ENCODE measurements at places on chromosomes 13 and 19.
A peak's percentile ranks its signal among the peaks of the same experiment; 100 is the strongest.

- no peak for DNase-seq
These were observed 7.2 kb downstream of the ERFL start for GRCh38 chr19:41920882-41921576.

DNA sequence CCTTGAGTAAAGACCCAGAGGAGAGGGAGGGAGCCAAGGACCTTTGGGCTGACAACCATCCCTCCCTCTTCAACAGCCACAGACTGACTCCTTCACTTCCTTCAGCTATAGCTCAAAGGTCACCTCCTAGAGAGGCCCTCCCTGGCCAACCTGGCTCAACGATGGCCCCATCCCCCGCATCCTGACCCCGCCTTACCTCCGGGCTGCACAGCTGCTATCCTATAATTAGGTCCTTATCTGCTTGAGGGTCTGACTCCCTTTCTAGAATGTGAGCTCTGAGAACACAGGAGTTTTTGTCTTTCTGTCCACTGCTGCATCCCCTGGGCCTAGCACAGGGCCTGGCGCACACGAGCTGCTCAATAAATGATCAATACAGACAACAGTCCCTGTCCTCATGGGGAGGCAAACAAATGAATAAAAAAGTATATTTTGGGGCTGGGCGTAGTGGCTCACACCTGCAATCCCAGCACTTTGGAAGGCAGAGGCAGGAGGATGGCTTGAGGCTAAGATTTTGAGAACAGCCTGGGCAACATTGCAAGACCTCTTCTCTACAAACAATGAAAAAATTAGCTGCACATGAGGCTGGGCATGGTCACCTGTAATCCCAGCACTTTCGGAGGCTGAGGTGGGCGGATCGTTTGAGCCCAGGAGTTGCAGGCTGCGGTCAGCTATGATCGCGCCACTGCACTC, 6.6 kb upstream of the LGALS4 start:
- DNase-seq = no peak

DNA sequence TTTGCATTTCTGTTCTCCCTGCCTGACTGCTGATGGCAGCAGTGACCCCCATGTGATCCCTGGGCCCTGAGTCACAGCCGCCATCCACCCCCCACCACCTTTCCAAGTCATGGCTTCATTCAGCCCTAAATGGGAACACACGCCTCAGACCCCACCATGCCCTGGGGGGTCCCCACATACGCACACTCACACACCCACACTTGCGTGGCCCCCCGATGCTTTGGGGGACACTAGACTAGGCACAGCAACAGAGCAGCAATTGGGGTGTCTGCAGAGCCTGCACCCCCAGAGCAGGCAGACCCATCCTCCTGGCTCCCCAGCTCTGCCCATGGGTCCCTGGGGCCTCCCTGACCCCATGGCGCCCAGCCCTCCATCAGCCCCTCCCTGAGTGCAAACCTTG, 5.5 kb upstream of the ISYNA1 start:
- DNase-seq = no peak

GRCh38 chr19:34201133-34201532, 28.8 kb downstream of the LSM14A start:
- no peak for DNase-seq

GRCh38 chr13:65836066-65836465, 1394.1 kb downstream of the PCDH9 start:
- DNase-seq = no peak

- no peak for DNase-seq
These were observed 72.4 kb upstream of the USPL1 start for GRCh38 chr13:30545320-30545719.

DNA sequence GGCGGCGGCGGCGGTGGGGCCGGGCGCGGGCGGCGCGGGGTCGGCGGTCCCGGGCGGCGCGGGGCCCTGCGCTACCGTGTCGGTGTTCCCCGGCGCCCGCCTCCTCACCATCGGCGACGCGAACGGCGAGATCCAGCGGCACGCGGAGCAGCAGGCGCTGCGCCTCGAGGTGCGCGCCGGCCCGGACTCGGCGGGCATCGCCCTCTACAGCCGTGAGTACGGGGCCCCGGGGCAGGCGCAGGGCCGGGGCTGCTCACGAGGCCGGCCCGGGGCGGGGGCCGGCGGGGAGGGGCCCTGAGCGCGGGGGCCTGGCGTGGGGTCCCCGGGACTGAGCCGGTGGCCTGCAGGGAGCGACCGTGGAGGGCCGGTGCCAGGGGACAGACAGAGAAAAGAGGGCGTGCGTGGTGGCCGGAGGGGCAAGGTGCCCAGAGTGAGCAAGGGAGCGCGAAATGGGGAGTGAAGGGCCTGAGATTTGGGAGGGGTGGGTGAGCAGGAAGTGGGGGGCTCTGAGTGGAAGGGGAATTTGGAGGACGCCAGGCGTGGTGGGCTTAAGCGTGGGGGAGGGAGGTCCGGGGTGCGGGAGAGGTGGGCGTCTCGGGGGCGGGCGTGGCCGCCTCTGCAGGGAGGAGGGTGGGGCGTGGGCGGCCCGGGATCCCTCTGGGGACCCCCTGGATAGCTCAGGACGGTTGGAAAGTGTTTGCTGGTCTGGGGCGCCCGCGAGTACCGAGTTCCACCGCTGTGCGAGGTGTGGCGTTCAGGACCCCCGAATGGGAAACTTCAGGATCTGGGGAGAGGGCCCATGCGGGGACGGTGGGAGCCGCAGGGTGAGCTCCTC, 575 bp downstream of the CARM1 start:
- no peak for DNase-seq

GRCh38 chr19:3216874-3217273, 7.6 kb upstream of the CELF5 start:
- DNase-seq = no peak

GRCh38 chr19:51422053-51422448, 4.6 kb upstream of the SIGLEC10 start:
- peak; percentile 70 for DNase-seq

DNA sequence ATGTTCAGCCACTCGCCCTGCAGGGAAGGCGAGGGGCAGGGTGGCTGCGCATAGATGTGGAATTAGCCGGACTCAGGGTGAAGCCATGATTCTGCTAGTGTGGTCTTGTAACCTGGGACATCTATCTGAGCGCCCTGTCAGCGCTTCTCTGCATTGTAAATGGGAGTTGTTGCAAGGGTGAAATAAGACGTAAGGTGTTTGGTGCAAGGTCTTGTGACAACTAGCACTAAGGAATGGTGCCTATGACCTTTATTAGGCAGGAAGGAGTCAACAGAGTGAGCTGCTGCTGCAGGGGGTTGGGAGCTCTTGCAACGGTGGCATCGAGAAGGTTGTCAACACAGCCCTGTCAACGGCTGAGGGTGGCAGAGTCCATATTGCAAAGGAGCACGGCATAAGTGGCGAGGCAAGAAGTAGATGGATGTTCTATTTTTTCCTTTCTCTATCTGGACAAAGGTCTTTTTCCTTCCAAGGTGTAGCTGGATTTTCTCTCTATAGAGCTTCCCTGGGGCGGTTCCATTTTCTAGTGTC, 49.3 kb downstream of the IRS2 start:
- DNase-seq = no peak

- peak; percentile 41 for DNase-seq
These were observed 52.8 kb downstream of the THSD1 start for GRCh38 chr13:52353193-52353592.

GRCh38 chr19:40035996-40036395, 20.0 kb downstream of the ZNF780B start:
- DNase-seq = peak; percentile 6

DNA sequence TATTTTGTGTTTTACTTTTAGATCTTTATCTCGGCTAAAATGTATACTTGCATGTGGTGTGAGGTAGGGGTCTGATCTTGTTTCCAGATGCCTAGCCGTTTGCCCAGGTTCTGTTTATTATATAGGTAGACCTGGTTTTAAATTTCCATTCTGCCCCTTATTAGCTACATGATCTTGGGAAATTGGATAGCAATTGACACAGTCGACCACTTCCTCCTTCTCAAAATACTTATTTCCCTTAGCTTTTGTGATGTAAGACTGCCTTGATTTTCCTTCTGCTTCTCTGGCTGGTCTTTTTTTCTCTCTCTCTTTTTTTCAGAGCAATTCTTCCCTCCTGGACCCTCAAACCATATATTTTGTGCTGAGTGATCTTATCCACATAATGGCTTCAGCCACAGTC, 3.0 kb upstream of the PGLYRP1 start:
- DNase-seq = no peak

- DNase-seq = no peak
These were observed 1.9 kb upstream of the TMEM59L start for GRCh38 chr19:18610556-18611326.

DNA sequence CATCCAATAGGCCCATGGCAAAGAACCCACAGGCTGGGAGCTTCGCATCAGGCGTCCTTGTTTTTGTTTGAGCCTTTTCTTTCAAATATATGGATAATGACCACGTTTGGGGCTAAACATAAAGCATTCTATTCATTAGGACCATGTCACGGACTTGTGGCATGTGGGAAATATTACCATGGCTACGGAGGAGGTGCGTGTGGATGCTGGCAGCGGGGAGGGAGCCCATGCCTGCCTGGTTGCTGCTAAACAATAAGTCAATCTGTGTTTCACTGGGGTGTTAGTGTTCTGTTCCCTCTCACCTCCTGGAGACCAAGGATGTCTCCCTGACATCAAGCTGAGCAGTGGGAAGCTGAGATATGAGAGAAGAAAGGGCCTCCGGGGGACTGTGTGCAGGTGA, 121.1 kb downstream of the IRS2 start:
- no peak for DNase-seq

- no peak for DNase-seq
These were observed 362.9 kb upstream of the PCDH20 start for GRCh38 chr13:61778531-61778930.

DNA sequence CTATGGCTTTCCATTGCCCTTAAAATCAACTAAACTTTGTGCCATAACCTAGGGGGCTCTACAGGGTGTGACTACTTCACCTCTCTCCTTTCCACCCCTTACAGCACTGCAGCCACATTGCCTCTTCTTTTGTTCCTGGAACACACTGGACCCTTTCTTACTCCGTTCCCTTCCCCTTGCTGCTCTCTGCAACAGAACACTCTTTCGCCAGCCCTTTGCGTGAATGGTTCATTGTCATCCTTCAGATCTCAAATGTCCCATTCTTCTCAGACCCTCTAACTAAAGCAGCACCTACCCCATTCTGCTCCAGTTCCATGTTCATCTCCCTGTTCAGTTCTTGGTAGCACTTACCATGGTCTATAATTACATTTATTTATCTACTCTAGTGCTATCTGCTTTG, 208.3 kb downstream of the OXGR1 start:
- DNase-seq = no peak

DNA sequence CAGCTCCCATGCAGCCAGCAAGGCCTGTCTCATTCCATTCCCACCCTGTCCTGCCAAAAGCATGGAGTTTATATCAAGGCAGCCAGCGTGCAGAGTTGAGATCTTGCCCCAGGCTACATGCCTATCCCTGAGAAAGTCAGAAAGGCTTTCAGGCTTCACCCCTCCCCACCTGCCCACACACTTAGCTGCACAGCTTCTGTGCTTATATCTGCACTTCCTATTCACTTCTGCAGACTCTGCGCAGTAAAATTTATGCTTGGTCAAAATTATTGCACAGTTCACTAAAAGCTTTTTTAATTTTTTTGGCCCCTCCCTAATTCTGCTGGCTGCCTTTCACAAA, 12.5 kb upstream of the ZNF675 start:
- DNase-seq = peak; percentile 90

GRCh38 chr13:51645154-51645650, 60.9 kb downstream of the WDFY2 start:
- DNase-seq = peak; percentile 69

GRCh38 chr13:92487238-92487637, 739.4 kb upstream of the GPC6 start:
- no peak for DNase-seq

DNA sequence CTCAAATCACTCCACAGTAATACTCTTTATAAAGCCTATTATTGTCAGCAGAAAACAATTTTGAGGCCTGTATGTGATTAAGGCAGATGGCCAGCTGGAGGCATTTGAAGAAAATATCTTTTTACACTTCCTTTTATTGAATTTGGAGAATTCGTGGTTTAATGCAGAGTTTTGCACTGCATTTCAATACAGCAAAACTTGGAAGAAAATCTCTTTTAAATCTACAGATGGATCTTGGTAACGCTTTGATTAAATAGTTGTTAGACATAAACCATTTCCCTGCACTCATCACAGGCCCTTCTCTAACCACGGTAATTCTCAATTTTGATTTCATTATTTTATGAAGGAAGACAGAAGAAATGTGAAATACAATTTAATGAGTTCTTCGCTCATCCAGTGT, 185.7 kb downstream of the RFC3 start:
- no peak for DNase-seq

DNA sequence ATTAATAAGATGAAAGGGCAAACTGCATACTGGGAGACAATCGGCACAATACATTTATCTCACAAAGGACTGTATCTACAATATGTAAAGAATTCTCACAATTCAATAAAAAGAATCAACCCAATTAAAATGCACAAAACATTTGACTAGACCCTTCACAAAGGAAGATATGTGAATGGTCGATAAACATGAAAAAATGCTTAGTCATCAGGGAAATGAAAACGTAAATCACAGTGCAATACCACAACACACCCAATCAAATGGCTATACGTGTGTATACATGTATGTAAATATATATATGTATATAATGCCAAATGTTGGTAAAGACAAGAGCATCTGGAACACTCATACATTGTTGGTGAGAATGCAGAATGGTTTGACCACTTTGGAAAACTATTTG, 21.9 kb upstream of the RFC3 start:
- DNase-seq = no peak

DNA sequence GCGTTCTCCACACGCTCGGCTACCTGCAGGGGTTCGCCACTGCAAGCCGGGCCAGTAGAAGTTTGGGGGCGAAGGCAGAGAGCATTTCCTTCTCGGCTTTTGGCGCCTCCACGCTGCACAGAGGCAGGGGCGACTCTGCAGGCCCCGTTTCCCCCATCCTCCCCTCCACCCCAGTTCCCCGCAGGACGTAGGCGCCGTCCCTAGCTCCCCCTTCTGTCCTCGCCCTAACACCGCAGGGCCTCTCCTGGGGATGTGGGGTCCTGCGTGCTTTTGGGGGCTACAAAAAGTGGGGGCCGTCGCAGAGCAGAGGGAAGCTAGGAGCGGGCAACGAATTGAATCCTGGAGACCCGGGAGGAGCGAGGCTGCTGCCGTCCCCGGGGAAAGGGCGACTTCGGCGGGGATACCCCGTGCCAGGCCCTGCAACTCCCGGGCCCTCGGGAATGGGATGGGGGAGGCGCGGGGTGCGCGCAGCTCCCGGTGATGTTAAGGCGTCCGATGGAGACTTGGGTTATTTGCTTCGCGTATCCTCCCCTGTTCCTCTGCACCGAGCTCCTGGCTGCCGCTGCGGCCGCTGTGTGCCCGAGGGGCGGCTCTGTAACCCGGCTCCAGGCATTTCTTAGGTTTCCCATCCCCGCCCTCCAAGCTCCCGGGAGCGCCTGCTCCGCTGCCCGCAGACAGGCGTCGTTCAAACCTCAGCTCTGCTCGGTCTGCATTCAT, 255.9 kb upstream of the SOX21 start:
- DNase-seq = peak; percentile 62

GRCh38 chr19:15294561-15294990, 37.8 kb downstream of the BRD4 start:
- DNase-seq = no peak

Data from M059J (cell line).